T-cell (primary cell): ENCODE measurements at places on chromosomes 2 and 18.

GRCh38 chr2:150159300-150159699, 328.2 kb downstream of the RND3 start:
- DNase-seq: no peak

DNA sequence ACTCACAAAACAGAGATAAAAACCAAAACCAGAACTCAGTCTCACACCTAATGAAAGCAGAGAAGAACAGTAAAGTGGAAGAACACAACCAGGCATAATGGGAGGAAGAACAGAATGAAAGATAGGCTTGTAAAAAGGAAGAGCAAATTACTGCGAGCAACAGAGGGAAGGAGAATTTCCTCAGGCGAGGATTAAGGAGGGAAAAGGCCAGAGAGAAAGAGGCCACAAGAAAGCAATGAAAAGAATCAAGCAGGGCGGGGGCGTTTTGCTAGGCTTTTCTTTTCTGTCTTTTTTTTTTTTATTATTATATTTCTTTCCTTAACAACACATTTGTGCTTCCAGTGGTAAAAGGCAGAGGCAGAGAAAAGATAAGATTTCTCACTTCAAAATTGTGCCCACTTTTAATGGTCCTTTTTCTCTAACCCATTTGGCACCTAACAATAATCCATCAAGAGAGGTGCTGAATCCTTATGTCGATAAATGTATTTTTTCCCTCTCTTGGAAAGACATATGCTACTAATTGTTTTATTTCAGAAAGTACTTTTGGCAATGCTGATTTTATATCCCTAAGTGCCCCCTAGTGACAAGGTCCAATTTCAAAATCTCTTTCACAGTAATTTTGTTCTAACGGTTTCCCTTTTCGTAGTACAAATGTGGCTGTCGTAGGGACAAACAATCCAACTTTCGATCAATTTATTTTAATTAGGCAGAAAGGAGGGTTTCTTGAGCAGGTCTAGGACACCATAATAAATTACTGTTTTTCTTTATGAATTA, 138.7 kb upstream of the AQP4 start:
- no peak for DNase-seq

- no peak for DNase-seq
Measured at GRCh38 chr2:20224716-20225293, at the start of gene SDC1. SDC1 (minus strand) TSS chr2:20225130; CDS start chr2:20224867, 263 bp downstream.

DNA sequence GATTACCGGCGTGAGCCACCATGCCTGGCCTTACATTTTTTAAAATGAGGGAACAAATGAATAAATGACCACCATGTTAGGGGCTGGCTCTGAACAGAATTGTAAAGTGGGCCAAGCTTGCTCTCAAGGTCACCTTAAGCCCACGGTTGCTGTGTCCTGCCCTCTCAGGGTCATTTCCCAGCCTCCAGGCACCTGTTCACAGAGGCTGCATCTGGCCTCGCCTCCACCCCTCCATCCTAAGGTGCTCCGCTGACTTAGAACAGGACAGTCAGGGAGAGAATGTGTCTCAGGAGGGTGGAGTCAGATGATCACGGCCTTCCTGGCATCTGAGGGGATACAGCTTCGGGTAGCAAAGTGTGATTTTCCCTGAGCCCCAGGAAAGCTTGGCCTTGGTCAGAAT, 7.3 kb downstream of the SFTPB start:
- DNase-seq: no peak

DNA sequence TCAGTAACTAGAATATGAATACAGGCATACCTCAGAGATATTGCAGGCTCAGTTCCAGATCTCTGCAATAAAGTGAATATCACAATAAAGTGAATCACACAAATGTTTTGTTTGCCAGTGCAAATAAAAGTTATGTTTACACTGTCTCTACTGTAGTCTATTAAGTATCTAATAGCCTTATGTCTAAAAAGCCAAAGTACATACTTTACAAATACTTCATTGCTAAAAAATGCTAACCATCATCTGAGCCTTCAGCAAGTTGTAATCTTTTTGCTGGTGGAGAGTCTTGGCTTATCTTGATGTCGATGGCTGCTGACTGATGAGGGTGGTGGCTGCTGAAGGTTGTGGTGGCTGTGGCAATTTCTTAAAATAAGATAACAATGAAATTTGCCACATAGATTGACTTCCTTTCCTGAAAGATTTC, 159.4 kb downstream of the MYO1B start:
- no peak for DNase-seq

- no peak for DNase-seq
Measured at GRCh38 chr18:25490316-25490715, 138.3 kb upstream of the ZNF521 start.

GRCh38 chr18:47909484-47909883, 21.0 kb downstream of the SMAD2 start:
- no peak for DNase-seq

GRCh38 chr2:98912957-98913915, 22.8 kb downstream of the CRACDL start:
- no peak for DNase-seq

GRCh38 chr2:209381091-209381490, 42.8 kb upstream of the MAP2 start:
- no peak for DNase-seq
